GDM1 (cell line): ENCODE measurements at places on chromosomes 3 and 15.
A peak's percentile ranks its signal among the peaks of the same experiment; 100 is the strongest.

DNA sequence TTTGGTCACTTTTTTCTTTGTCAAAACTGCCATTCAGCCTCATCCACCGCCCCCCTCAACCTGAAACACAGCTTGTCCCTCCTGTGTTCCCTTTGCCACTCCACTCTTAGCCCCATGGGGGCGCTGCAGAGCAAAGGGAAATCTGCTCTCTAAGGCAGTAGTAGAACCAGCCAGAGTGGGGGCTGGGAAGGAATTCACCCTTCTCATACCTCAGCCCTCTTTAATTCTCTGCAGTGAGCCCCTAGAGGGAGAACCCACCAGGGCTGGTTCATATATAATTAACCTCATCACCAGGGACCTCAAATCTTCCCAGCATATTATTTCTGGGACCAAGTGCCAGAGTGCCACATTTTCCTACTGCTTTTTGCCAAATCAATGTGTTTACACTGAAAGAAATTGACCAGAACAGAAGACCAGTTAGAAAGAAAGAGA, 2.8 kb upstream of the BCL6 start:
- peak; percentile 66 for DNase-seq

DNA sequence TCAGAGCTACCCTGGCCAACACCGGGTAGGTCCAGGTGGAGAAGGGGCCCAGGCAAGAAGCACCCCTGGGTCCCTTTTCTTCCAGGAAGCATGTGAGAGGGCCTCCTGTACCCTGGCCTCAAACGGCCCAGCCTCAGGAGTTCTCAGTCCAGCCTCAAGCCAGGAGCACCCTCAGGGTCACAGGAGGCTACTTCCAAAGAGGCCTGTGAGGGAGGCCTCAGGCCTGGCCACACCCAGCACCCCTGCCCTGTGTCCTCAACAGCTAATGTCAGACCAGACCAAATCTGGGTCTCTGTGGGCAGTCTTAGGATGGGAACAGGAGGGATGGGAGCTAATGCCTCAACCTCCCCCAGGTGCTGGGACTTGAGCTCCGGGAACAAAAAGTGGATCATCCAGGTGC, 23.5 kb downstream of the PTH1R start:
- DNase-seq: no peak

DNA sequence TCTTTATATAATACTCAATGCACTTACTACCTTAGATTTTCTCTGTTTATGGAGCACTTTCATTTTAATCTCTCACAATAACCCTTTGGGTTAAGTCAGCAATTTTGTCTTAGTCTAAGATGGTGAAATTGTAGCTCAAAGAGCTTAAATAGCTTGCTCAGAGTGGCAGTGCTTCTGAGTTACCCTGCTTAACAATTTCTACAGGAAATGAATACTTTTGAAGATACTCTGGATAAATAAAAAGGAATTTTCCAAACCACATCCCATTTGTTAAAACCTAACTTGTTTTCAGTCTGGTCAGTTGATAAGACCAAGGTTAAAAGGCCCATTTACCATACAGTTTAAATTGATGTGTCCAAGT, 37.2 kb downstream of the HMG20A start:
- no peak for DNase-seq

- no peak for DNase-seq
Observed at GRCh38 chr3:173893066-173893465, 495.5 kb downstream of the NLGN1 start.

DNA sequence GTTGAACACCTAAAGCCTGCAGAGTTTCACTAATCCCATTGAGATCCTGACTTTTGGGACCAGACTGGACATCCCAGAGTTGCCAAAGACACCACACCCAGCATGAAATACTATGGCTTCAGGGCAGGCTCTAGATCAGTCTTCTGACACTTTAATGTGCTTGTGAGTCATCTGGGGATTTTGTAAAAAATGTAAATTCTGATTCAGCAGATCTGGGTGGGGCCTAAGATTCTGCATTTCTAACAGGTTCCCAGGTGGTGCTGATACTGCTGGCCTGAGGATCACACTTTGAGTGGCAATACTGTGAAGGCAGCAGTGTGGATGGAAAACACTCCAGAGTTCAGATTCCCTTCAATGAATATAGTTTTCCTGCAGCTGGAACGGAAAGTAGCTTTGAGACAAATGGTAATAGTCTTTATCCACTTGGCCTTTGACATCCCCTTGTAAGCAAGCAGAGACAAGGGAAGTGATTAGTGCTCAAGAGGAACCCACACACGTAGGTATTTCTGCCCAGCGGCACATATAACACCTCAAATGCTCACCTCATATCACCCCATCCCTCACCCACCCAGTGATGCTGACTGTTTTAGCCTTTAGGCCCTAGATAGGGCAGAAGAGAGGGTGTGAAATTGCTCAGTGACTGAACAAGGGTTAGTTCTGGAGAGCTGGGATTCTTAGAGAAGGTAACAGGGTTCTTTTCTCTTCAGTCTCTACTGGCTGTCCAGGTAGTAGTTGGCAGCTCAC, 51.5 kb upstream of the GSK3B start:
- DNase-seq: no peak

GRCh38 chr3:53733446-53733845, 112.8 kb downstream of the CHDH start:
- no peak for DNase-seq

DNA sequence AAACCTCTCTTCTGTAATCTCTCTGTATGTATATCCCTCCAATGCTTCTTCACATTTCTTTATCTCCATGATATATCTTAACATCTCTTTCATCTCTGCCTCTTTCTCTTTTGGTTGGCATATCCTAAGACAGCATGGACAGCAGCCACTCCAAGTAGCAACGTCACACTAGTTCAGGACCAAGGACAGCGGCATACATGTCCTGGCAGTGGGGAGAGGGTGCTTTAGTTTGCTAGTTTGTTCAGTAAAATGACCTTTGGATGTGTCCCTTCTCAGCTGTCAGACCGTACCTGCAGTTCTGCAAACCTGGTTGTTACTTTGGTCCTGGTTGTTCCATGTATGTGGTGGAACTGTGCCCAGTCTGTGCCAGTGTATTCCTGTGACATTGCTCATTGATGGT, 225.6 kb upstream of the ROPN1 start:
- DNase-seq: peak; percentile 2
